ENCODE measurements at places on chromosomes 2 and 18.

DNA sequence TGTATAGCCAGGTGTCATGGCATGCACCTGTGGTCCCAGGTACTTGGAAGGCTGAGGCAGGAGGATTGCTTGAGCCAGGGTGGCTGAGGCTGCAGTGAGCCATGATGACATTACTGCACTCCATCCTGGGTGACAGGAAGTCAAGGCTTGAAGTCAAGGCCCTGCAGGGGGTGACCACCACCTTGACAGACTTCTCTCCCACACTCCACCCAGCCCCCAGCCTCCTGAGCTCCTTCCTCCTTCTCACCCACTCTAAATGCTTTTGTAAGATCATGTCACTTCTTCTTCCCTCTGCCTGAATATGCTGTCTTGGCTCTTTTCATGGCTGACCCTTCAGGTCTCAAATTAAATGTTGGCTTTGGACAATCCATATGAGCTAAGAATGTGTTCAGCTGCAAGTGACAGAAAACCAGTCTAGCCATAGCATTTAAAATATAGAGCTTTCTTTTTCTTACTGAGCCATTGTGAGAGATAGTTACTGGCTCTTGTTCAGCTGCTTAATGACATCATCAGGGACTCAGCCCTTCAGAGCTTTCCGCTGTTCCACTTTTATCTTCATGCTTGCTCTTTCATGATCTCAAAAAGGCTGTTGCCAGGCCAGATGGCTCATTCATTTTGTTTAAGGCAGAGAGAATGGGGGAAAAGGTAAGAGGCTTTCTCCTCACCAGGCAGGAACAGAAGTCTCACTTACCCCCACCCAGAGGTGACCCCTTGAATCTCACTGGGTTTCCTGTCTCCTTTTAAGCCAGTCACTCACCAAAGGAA is 36.7 kb upstream of the TTC39C start:
- no peak overlapping the region for H3K4me3 ChIP-seq
- H3K36me3 ChIP-seq: peaks cover 2% of the 10 kb centered on the region
- DNase-seq: no peak
- H3K27me3 ChIP-seq: peaks cover 4% of the 10 kb centered on the region
- peaks cover 23% of the 10 kb centered on the region for H3K4me1 ChIP-seq
- no peak overlapping the region for H3K27ac ChIP-seq

DNA sequence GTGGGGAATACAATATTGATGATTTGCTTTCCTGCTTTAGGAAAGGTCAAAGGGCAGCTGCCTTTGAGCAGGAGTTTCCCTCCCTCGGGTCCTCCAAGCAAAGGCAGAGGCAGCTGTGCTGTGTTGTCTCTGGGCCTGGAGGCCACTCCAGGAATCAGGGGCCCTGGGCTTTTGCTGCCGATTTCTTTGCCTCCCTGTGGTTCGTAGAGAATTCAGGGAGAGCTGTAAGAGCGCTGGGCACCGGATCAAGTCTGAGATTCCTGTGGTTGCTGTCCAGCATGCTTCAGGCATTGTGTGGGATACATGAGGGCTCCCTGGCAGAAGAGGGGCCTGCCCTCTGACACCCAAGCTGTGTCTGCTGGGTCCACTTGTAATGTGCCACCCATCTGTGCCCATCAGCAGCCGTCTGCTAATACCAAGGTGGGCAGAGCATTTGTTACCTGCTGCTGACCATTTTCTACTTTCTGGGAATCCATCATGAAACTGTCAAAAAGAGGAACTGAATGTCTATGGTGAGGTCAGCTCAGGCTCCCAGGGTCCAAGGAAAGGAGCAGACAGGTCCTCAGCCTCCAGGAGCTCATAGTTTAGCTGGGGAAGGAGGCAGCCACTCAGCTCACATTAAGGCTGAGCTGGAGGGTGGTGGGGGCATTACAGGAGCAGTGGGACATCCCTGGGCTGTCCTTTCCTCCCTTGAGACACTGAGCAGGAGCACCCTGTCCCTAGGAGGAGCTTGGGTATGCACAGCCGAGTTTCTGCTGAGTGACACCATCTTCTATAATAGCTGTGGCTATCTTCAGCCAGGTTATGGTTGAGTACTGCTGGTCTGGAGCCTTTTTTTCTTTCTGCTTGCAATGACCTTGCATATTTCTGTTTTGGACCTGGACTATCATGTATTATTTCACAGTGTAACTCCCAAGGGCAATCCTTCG is 68.5 kb downstream of the CTIF start:
- no peak for DNase-seq
- H3K27me3 ChIP-seq: no peaks in the 10 kb centered on the region
- H3K4me3 ChIP-seq: no peak overlapping the region

GRCh38 chr2:163341426-163341825 is 394.4 kb downstream of the FIGN start:
- H3K27me3 ChIP-seq: peaks cover 2% of the 10 kb centered on the region
- H3K27ac ChIP-seq: no peak overlapping the region
- H3K4me3 ChIP-seq: no peak overlapping the region

DNA sequence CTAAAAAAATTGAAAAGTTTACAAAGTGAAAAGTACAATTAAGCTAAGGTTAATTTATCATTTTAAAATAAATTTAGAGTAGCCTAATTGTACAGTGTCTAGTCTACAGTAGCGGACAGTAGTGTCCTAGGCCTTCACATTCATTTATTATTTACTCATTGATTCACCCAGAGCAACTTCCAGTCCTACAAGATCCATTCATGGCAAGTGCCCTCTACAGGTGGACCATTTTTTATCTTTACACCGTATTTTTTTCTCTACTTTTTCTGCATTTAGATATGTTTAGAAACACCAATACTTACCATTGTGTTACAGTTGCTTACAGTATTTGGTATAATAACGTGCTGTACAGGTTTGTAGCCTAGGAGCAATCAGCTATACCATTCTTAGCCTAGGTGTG is 84.1 kb downstream of the TSN start:
- H3K27me3 ChIP-seq: no peaks in the 10 kb centered on the region
- H3K27ac ChIP-seq: no peak overlapping the region
- H3K36me3 ChIP-seq: no peaks in the 10 kb centered on the region

DNA sequence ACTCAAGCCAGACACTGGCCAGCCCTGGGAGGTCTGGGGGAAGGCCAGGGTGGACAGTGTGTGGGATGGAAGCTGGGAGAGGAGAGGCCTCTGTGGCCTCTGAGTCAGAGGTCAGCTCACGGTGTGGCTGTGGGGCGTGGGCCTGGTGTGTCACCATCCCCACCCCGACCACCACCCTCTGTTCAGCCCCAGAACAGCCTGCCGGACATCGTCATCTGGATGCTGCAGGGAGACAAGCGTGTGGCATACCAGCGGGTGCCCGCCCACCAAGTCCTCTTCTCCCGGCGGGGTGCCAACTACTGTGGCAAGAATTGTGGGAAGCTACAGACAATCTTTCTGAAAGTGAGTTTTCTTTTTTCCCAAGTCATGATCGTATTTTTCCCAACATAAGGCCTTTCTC is 110.5 kb downstream of the DYSF start:
- no peak for DNase-seq
- H3K4me3 ChIP-seq: no peak overlapping the region

- DNase-seq: no peak
- H3K27me3 ChIP-seq: no peaks in the 10 kb centered on the region
- H3K36me3 ChIP-seq: peaks cover 37% of the 10 kb centered on the region
- no peak overlapping the region for H3K27ac ChIP-seq
- H3K4me1 ChIP-seq: peaks cover 50% of the 10 kb centered on the region
Measured at GRCh38 chr2:191691898-191692297, 14.0 kb downstream of the NABP1 start.

- peaks cover 3% of the 10 kb centered on the region for H3K4me1 ChIP-seq
- H3K27ac ChIP-seq: no peak overlapping the region
- no peaks in the 10 kb centered on the region for H3K27me3 ChIP-seq
- H3K4me3 ChIP-seq: no peak overlapping the region
Measured at GRCh38 chr2:164779383-164780057, 62.1 kb downstream of the COBLL1 start.

GRCh38 chr2:127661072-127661649 is 14.2 kb downstream of the LIMS2 start:
- no peaks in the 10 kb centered on the region for H3K36me3 ChIP-seq
- H3K27ac ChIP-seq: no peak overlapping the region
- no peaks in the 10 kb centered on the region for H3K4me1 ChIP-seq
- H3K4me3 ChIP-seq: no peak overlapping the region
- peaks cover 23% of the 10 kb centered on the region for H3K27me3 ChIP-seq
- DNase-seq: no peak

DNA sequence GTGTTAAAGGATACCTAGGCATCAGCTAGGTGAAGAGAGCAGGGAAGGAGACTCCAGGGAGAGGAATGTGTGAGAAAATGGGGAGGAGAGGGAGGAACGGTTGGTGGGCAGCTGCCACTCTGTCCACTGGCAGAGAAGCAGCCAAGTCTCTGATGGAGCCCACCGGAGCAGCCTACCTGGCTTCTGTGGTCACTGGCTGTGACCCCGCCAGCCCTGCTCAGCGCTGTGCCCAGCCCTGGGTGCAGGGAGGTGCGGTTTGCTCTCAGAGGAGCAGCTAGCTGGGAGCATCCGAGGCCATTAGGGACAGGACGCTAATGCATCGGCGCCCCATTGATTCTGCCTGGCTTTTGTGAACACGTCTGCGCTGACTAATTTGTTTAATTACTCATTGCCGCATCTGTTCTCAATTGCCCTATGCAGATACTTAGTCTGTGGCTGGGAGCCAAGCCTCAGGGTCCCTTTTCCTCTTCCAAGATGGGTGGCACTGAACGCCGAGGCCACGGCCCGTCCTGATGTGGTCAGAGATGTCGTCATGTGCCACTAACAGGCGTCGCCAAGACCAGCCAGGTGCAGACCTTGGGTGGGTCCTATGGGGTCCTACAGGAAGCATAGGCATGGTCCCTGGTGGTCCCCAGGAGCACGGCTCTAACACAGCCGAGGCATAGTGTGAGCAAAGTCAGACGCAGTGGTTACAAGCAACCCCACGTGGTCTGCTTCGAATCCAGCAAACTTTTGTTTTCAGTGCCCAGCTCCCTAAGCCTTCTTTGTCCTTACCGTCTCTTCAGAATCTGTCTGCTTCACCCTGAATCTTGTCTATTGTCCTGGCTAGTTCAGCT is 82.0 kb downstream of the RRM2 start:
- H3K4me1 ChIP-seq: no peaks in the 10 kb centered on the region
- H3K4me3 ChIP-seq: no peak overlapping the region
- H3K27ac ChIP-seq: no peak overlapping the region
- H3K36me3 ChIP-seq: peaks cover 2% of the 10 kb centered on the region
- no peaks in the 10 kb centered on the region for H3K27me3 ChIP-seq

DNA sequence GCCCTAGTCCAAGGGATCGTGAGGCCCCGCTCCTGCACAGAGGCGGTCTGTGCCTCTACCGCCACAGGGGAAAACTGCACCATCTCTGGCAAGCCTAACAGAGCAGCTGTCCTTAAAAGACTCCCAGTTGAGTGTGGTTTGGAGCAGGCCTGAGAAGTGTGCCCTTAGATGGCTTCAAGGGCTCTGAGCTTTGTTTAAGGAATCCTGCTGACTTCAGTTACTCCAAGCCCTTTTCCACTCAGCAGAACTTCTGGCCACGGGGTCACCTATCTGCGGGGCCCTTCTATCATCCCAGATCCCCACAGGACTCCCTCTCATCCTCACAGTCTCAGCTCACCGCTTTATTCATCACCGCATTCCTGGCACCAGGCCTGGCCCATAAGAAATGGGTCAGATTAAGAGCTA is 131.5 kb downstream of the CCDC74A start:
- no peaks in the 10 kb centered on the region for H3K36me3 ChIP-seq
- no peak for DNase-seq
- peaks cover 28% of the 10 kb centered on the region for H3K27me3 ChIP-seq
- no peak overlapping the region for H3K4me3 ChIP-seq
- H3K4me1 ChIP-seq: no peaks in the 10 kb centered on the region

DNA sequence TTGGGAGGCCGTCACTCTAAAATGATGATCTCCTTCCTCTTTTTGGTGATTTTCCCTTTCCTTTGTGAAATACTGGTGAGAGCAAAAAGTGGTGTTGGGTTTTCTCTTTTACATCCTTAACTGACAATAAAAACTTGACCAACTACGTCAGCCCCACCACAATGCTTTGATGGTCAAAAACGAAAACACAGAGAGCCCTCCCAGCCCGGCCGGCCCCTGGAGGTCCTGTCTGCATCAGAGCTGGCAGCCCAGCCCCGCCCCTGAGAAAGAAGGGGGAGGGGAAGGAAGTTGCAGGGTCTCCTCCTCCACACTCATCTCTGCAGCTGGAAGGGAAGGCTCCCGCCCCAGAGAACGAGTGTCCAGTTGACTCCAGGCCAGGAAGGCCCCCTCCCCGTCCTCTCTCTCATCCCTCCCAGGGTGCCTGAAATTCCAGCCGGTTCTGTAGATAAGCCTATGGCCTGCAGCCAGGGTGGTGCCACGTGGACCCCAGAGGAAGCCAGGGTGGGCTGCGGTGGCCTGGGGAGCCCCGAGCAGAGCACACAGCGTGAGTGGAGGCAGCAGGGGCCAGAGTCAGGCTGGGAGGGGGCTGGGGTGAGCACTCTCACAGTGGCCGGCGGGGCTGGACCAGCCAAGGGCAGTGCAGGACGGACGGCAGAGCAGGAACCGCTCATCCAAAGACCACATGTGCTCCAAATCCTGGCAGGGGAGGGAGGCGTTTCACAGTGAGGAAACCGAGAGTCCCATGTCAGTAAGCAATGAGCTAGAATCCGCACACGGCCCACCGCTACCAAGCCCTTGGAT is 19.8 kb downstream of the BIN1 start:
- no peak overlapping the region for H3K4me3 ChIP-seq
- no peak overlapping the region for H3K27ac ChIP-seq
- no peak for DNase-seq
- no peaks in the 10 kb centered on the region for H3K36me3 ChIP-seq
- no peaks in the 10 kb centered on the region for H3K27me3 ChIP-seq
- peaks cover 36% of the 10 kb centered on the region for H3K4me1 ChIP-seq

GRCh38 chr2:37896319-37896718 is 28.8 kb upstream of the RMDN2 start:
- no peak for DNase-seq
- no peak overlapping the region for H3K4me3 ChIP-seq
- H3K4me1 ChIP-seq: peaks cover 33% of the 10 kb centered on the region
- no peaks in the 10 kb centered on the region for H3K27me3 ChIP-seq

GRCh38 chr2:30722936-30723725 is 84.1 kb downstream of the CAPN13 start:
- peaks cover 11% of the 10 kb centered on the region for H3K27me3 ChIP-seq
- DNase-seq: no peak
- H3K4me1 ChIP-seq: no peaks in the 10 kb centered on the region
- no peaks in the 10 kb centered on the region for H3K36me3 ChIP-seq
- H3K4me3 ChIP-seq: no peak overlapping the region

DNA sequence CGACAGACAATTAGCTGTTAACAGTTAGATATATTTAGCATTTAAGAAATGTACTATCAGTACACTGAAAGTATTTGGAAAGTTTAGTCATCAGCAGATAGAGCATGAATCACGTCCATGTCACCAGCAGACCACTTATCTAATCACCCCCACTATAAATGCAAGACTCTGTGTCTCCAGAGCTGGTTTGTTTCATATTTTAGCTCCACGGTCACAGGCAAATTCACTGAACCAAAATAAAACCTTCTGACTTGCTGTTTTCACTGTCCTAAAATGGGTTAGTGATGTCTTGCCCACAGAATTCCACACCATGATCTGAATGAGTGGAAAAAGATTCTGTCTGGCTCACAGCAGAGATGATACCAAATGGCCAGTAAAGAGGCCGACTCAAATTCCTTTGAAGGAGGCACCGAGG is 64.9 kb downstream of the CDH2 start:
- DNase-seq: no peak
- H3K27ac ChIP-seq: no peak overlapping the region
- H3K27me3 ChIP-seq: no peaks in the 10 kb centered on the region
- H3K4me3 ChIP-seq: no peak overlapping the region
- H3K36me3 ChIP-seq: no peaks in the 10 kb centered on the region
- H3K4me1 ChIP-seq: no peaks in the 10 kb centered on the region

GRCh38 chr2:100561191-100561590 is 1.6 kb upstream of the PDCL3 start:
- H3K27ac ChIP-seq: peak overlapping the region; percentile 97
- no peak for DNase-seq
